Activated naive CD4-positive, alpha-beta T cell treated with Interleukin-2 at 50 U/mL for 16 hours (primary cell): ENCODE measurements at places on chromosomes 1 and 21.

DNA sequence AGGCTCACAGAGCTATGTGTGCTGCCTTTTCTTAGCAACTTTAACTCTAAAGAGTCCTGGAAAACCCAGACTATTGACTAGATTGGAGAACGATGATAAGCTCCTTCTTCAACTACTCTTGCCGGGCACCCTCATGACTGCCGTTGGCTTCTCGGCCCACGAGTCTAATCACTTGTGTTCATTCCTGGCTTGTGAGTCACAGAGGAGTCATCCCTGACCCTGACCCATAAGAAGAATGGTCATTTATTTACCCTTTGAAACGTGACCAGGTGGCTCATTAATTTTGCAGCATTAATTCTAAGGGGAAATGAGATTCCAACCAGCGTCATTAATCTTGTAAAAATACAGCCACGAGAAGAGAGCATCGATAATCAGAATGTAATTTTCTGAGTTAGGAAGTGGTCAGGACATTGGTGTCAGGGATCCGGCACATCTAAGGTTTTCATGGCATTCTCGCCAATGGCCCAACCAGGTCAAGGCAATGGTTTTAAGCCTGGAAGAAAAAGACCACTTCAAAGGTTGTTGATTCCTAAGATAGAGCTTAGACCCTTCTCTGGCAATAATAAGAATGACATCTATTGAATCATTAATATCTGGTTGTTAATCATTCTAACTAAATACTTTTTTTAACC is 183.6 kb upstream of the RUNX1 start:
- DNase-seq: no peak

GRCh38 chr1:174152427-174152826 is 6.9 kb upstream of the RABGAP1L start:
- DNase-seq: no peak

DNA sequence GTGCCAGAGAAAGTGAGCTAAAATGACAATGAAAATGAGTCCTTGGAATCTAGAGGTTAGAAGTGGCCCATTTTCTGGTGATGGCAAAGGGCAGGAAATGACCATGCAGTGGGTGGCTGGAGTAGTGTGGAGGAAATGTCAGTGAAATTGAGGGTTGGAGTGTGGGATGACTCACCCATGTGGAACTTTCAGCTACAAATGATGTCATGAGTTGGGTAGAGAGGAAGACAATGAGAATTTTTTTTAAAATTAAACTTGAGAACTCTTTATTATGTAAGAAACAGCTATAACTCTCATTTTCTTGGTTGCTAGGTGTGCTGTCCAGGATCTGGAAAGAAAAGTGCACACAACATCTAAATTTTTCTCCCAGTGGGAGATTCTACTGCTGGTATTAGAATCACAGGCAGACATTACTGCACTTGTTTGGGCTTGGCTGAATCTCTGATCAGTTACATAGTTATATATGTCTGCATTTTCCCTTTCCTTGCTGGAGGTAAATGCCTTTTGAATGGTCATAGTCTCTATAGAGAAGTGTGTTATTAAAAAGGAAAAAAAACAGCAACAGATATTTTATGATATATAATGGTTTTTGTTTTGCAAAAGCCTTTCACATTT is 56.8 kb upstream of the GNG12 start:
- DNase-seq: no peak

DNA sequence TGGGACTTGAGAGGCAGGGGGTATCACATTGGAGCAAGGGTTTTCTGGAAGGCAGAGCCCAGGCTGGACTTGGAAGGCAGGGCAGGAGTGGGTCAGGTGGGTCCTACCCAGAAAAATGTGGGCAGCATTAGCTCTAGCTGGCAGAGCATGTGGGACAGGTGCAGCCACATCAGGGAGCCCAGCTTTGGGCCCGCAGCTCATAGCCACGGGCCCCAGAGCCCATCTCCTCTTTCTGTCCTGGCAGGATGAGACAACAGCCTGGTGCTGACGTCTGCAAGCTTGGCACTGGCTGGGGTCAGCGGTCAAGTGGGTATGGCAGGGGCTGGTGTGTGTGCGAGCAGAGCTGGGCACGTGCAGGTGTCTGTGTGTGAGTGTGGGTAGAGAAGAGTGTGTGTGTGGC is 154.7 kb downstream of the GRIK3 start:
- DNase-seq: no peak

GRCh38 chr1:149916193-149916897 is 1.3 kb downstream of the SV2A start:
- DNase-seq: no peak

DNA sequence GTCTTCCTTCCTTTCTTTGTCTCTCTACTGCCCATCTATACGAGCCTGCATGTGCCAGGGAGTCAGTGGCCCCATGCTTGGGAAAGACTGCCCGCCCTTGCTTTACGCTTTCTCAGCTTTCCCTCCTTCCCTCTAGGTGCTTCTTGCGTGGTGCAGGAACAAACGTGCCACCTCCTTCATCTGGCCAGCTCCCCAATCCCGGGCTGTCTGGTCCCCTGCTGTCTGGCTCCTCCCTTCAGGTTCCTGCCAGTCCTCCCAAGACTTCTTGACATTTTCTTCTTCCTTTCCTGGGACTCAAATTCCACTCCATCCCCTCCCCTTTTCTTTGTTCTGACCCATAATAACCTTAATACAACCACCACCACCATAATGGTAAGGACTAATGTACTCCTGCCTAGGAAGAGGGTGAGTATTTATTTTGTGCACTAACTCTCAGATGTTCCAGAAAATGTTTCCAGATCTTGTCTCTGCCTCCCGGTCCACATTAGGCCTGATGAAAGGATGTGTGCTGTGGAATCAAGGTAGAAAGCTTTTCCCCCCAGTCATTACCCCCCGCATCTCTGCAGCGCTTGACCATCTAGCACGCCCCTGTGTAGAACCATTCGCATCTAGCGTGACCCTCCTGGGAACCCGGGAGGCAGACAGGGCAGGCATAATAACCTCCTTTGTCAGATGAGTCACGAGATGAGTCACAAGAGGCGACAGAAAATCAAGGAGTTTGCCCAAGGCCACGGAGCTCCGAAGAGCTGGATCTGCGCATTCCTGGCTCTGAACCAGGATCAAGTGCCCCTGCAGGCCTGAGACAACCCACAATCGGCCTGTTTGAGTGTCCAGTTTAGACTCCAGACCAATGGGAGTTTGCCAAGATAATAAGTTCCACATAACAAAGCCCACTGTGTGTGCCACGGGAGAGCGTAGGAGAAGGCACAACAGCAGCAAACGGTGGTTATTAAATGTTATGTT is 60.1 kb upstream of the NEK2 start:
- no peak for DNase-seq
